ENCODE measurements at places on chromosomes 6 and 20.

DNA sequence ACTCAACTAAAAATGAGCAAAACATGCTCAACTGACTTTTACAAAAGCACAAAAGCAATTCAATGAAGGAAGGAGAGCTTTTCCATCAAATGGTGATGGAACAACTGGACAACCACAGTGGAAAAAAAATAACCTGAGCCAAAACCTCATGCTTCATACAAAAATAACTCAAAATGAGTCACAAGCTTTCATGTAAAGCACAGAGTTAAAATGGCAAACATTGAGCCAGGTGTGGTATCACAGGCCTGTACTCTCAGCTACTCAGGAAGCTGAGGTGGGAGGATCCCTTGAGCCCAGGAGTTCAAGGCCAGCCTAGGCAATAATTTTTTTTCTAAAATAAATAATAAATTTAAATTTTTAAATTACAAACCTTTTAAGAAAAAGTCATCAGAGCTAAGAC is 18.4 kb upstream of the HLA-G start:
- DNase-seq, result no peak

- DNase-seq, result no peak
These were observed 76.7 kb downstream of the PSMB1 start for GRCh38 chr6:170476360-170476759.

DNA sequence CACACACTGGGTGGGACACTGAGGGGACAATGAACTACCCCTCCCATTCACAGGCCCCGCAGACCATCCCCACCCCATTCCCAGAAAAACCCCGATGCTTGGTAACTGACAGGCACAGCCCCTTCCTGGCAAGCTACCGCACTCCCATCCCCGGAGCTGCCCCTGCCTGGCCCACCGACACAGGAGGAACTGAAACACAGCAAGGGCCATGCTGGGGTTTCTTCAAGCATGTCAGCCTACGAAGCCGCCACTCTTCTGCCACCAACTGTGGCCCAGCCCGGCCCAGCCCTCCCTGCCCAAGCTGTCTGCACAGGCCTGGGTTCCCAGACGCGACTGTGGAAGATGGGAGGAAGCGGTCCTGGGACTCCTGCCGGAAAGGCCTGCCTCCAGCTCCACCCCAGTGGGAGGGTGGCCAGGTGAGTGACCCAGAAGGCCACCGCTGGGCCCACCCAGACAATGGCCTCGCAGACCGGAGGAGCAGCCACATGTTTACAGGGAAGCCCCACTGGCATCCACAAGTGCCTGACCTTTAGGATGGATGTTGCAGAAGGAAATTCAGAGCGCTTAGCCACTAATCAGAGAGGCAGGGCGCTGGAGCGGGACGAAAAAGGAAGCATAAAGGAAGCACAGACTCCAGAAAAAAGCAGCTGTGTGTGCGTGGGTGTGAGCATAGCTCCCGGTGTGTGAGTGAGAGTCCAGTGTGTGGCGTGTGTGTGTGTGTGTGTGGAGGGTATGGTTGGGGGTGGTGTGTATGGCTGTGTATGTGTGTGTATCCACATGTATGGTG is 91.6 kb downstream of the PRND start:
- no peak for DNase-seq

- no peak for DNase-seq
These were observed 58.0 kb upstream of the MYO6 start for GRCh38 chr6:75691012-75691411.

DNA sequence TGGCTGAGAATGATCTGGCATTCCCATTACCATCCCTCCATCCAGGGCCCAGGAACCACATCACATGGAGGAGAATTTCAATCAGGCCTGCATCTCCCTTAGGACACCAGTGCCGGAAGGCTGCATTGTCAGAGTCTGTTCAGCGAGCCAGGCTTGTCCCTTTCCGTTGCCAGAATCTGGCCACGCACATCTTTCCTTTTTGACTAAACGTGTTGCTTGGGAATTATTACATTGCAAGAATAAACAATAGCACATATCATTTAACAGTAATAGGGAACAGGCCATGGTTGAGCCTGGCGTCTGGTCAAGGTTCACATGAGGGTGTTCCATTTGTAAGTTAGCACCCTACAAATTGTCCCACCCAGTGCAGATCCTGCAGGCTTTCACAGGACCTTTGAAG is 42.8 kb downstream of the SOBP start:
- DNase-seq, result no peak

DNA sequence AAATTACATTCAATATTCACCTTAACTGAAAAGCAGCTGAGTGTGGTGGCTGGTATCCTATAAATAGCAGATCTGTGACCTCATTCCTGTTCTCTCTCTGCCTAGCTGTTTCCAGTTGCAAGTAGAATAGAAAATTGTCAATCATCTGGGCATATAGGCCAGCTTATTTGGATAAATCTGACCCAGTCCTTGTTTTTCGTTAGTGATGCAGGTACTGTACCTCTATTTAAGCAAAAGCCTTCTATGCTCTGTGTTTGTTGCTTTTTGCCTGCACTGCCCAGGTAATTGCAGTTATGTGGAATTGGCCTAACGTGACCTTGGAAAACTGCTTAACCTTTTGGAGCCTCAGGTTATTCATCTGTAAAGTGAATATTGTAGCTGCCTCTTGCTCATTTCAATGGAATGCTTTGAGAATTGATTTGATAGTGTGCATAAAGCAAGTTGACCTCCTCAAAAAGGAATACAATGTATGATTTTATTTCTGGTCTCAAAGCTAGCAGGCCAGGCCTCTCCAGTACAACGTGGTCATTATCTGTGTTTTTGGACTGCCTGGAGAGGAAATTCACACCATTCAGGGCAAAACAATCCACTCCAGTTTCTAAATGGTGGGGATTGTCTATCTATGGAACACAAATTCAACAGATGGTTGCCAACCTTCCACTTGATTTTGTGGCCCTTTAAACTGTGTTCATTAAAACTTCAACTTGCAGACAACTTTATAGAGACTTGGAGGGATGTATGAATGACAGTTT is 508.7 kb upstream of the CITED2 start:
- DNase-seq, result no peak

DNA sequence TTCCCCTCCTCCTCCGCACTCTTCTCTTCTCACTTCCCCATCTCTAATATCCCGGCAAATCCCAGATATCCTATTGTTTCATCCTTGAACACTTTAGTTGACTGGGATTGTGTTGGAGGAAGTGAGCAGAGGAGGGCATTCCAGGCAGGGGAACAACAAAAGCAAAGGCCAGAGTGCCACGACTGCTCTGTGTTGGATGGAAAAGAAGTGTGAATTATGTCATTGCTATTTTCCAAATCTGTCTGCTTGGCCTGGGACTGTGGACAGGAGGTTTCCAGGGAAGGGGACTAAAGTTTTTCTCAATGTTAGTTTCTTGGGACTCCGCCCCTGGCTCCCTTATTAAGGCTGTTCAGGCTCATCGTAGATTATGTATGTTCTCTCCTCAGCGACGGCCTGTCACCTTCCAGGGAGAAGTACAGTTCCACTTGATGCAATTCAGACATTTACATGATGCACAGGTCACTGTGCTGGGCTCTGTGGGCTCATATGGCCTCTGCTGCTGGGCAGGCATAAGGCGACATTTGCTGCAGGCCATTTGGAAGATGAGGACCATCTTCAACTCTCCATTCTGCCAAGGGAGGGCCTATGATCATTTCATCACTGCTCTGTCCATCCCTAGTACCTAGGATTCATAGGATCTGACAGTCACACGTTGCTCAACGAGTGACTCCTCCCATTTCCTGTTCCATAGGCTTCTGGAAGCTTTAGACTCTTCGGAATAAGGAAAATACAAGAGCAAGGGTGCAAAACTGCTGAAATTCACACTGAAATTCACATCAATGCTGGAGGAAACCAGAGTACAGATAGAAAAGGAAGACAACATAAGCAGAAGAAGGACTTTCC is 99.1 kb upstream of the KCNK16 start:
- DNase-seq, result no peak

- no peak for DNase-seq
These were observed 116.7 kb downstream of the UNC5CL start for GRCh38 chr6:40922281-40922680.

DNA sequence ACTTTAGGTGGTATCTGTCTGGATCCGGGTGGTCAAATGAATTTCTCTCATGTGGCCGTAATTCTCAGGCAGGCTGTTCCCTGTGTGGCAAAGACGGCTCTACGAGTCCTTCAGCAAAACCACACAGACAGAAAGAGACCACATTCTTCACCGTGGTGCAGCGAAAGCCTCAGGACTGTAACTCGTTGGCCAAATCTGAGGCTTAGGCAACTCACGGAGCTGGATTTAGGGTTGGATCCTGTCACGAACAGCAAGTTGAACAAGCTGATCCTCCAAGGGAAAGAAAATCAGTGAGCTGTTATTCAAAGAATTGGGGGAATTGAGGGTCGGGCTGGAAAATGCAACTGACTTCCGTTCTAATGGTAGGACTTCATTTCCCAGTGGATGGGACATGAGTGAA is 167.4 kb downstream of the ZMYND8 start:
- no peak for DNase-seq

- no peak for DNase-seq
These were observed 41.7 kb downstream of the TMEM242 start for GRCh38 chr6:157281570-157281969.

DNA sequence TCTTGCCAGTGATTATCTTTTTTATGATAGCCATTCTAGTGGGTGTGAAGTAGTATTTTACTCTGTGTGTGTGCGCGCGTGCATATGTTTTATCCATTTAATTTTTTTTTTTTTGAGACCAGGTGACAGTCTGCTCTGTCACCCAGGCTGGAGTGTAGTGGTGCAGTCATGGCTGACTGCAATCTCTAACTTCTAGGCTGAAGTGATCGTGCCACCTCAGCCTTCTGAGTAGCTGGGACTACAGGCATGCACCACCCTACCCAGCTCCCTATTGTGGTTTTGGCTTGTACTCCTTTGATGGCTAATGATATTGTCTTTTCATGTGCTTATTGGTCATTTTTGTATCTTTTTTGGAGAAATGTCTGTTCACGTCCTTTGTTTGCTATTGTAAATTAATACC is 33.3 kb downstream of the ITCH start:
- DNase-seq, result no peak

DNA sequence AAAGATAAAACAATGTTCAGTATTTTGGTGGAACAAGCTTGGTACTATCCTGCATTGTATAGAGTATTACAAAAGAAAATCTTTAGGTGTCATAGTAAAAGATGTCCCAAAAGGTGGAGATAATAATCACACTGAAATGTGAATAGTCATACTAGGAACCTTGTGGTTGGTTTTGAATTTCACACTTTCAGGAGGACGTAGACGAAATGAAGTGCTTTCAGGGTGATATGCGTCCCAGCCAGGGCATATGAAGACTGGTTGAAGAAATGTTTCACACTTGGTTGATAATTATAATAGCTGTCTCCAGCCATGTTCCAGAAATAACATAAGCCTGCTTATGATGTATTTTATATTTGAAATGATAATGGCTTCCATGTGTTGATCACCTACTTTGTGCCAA is 60.4 kb downstream of the SCAND1 start:
- DNase-seq, result no peak

GRCh38 chr6:31758281-31758680 is 4.2 kb upstream of the SAPCD1 start:
- DNase-seq, result no peak

- no peak for DNase-seq
These were observed 4.2 kb upstream of the ITPR3 start for GRCh38 chr6:33616913-33617312.

- peak; percentile 16 for DNase-seq
These were observed 789.6 kb upstream of the EYS start for GRCh38 chr6:66496659-66497058.

DNA sequence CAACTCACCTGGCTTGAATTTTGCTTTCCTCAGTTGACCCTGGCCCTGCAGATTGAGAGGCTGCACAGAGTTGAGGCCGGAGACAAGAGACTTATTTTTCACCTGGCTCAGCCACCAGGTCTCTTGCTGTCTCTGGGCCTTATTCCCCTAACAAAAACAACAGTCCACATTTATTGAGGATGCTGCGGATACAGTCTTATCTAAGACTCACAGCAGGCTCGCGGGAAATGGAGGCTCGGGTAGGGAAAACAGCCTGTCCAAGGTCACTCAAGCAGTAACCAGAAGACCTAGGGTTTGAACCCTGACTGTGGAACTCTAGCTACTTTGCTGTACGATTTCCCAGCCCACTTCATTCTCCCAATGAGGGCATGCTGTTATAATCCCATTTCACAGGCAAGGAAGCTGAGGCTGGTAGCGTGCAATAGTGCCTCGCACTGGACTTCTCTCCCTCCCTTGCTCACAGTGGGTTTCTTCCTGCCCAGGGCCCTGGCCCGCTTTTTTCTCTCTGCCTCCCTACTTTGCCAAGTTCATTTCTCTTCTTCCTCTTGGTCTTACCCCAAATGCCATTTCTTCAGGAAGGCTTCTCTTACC is 57.7 kb downstream of the RBM38 start:
- DNase-seq, result no peak

- no peak for DNase-seq
These were observed 11.8 kb downstream of the RPS6KA2 start for GRCh38 chr6:166615059-166615770.

DNA sequence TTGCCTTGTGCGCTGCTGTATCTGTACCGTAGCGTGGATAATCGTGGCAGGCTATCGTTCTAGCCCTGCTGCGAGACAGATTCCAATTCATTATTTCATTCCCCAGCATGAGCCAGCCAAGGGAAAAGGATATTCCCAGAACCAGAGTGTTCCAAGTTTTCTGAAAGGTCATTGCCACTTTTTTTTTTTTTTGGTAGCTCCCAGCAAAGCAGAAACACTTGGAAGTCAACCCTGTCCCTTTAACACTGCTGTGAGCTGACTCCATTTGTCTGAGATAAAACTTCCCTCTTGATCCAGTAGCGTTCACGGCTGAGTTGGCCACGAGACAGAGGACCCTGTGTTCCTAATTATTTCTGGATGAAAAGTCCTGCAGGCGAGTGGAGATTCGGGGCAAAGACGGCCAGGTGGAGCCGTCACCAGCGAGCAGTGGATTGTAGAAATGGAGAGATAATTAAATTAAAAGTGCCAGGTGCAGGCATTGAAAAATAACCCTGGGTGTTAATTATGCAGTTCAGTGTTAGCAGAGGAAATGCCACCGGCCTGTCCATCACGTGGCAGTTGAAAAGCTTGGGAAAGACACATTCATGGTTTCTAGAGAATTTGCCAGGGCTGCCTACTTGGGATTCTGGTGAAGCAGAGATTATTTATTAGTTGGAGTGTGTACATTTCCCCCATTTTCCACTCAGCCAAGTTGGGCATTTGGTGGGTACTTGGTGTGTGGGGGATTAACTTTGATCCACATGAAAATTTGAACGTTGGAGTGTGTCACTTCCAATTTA is 164.2 kb downstream of the SLC24A3 start:
- no peak for DNase-seq

GRCh38 chr6:34608321-34609091 is 52.4 kb upstream of the SPDEF start:
- DNase-seq, result no peak

DNA sequence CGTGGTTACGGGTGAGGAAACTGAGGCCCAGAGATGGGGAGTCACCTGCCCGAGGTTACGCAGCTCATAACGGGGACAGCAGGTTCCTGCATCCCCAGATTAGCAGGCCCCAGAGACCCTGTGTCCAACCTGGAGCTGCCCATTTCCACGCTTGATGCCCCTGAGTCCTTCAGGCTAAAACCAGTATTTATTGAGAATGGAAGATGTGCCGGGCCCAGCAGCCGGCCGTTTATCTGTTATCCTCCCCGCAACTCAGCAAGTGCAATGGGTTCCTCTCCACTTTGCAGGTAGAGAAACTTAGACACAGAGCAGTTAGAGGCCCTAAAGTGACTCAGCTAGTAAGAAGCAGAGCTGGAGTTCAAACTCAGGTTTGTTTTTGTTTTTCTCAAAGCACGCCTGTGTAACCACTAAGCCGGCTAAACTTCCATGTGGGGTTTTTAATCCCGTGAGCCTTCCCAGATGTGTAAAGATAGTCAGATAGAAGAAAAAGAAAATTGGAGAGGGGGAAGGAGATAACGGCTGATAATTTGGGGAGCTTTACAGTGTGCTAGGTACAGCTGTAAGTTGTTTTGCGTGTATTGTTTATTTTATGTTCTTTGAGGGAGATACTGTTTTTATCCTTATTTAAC is 775 bp downstream of the PFDN4 start:
- DNase-seq, result no peak

All from fibroblast of the conjunctiva (primary cell).